Activated CD8-positive, alpha-beta memory T cell treated with anti-CD3 and anti-CD28 coated beads for 1 hour (primary cell): ENCODE measurements at places on chromosomes 3 and 15.

GRCh38 chr15:27993996-27994780 is 104.9 kb downstream of the OCA2 start:
- DNase-seq, result no peak

GRCh38 chr3:52792961-52793695 is 1.5 kb upstream of the ITIH3 start:
- DNase-seq, result no peak

DNA sequence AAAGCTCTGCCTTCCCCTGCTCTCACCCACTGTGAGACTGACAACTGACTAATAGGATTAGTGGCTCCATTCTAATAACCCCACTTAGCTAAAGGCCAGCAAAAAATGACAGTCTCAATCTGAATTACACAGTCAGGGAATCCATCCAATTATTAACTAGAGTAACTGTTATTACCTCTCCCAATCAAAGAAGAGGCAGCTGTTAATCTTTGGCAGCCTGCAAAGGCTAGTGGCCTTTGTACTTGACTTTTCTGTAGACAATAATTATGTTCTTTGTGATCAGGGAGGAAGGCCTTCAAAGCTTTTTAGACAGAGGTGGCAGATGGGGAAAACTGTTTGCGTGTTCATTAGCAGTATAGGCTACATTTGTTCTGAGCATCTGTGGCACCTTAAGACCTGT is 177.7 kb downstream of the ISL2 start:
- DNase-seq, result no peak

GRCh38 chr3:102510663-102511062 is 75.8 kb downstream of the ZPLD1 start:
- no peak for DNase-seq

- DNase-seq, result no peak
Observed at GRCh38 chr3:74546426-74546825, 68.0 kb downstream of the CNTN3 start.

DNA sequence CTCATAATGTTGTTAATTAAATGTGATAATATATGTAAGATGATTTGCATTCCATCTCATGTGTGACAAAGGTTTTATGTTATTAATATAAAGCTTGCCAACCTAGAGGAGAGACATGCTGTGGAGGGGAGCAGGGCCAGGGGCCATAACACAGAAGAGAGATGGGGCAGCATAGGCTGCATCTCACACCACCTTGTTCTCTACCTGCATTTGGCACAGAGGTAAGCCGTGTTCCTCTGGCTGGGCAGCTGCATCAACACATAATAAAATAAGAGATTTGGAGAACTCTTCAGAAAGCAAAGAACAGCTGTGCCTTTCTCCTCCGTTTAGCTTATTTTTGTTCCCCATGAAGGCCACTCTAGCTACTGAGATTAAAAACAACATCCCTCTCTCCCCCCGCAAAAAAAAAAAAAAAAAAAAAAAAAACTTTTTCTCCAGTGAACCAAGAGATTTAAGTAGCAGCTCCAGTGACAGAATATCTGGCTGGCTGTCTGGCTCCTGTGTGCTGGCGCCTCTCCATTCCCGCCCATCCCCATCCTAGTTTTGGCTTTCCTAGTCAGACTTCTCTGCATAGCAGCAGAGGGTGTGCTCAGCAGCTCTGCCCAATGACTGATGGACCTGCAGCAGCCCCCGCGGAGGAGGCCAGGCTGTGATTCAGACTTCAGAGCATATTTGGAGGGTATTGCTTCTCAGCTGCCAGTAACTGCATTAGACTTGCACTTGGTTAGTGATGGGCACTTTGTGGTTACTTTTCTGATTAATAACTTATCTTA is 52.2 kb upstream of the STXBP5L start:
- DNase-seq, result no peak

DNA sequence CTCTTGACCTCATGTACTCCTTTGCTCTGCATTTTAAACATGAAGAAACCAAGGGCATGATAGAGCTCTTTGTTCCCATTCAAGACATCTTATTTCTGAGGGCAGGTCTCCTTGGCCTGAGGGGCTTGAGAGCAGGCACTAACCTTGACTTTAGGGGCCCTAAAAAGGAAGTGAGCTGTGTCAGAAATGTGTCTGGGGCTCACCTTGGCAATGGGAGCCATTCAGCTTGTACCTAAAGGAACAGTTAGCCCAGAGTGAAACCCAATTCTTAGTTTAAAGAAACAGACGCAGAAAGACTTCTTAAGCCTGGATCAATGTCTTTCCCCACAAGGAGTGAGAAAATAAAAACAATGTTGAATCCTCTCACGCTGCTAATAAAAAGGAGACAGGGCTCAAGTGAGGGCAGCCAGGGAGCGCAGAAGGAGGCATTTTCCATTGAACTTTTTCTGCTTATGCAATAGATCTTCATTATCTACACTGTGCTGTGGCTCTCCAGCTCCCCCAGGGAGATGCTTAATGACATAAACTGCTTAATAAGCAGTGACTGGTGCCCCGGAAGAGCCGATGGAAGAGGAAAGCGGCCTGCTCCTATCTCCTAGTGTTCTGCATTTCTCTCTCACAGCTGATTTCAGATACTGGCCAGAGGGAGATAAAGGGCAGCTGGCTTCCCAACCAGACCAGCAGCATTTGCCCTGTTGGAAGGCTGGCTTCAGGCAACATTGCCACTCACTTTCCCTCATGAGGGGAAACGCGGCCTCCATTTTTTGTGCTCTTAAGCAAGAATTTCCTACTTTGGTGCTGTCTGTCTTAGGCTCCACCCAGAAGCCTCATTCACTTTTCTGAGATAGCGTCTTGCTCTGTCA is 152.0 kb downstream of the OPA1 start:
- no peak for DNase-seq

DNA sequence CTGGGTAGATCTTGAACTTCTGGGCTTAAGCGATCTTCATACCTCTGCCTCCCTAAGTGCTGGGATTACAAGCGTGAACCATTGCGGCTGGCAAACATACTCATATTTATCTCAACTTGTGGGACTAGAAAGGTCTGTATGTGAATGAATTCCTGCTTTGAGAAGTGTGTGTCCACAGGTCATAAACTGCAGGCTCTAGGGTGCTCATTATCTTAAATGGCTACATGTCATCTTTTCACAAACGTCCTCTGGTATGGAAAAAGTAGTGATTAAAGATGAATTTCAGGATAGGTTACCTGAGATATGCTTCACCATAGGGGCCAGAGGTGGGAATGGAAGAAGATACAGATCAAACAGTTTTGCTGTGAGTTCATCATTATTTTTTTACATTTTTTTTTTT is 7.8 kb upstream of the HDAC11 start:
- no peak for DNase-seq

DNA sequence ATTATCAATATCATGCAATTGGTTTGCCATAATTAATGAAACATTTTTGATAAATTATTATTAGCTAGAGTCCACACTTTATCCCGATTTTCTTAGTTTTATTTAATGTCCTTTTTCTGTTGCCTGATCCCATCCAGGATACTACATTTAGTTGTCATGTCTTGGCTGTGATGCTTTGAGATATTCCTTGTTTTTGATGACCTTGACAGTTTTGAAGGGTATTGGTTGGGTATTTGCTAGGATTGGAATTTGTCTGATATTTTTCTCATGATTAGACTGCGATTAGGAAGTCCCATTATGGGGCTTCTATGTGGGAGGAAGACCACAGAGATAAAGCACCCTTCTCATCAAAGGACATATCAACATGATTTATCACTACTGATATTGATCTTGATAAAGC is 43.0 kb downstream of the CGNL1 start:
- DNase-seq, result no peak

GRCh38 chr3:56886314-56886713 is 84.6 kb upstream of the ARHGEF3 start:
- no peak for DNase-seq

- no peak for DNase-seq
Observed at GRCh38 chr15:97386940-97387339, 573.6 kb upstream of the ARRDC4 start.

DNA sequence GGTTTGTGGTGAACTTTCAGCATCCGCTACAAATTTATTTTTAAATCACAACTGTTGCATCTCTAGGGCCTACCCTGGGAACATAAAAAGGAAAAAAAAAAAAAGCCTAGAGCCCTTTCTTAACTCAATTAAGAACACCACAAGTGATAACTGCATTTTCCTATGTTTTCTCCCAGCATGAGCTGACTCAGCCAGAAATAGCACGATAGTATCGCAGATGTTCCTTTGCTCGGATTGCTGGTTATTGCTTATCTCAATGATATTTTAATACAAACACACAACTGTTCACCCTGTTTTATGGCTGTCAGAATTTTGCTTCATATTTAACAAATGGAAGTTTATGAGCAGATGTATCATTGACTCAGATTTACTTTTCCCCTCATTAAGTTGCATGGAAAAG is 251.8 kb upstream of the SUCLG2 start:
- DNase-seq, result no peak

DNA sequence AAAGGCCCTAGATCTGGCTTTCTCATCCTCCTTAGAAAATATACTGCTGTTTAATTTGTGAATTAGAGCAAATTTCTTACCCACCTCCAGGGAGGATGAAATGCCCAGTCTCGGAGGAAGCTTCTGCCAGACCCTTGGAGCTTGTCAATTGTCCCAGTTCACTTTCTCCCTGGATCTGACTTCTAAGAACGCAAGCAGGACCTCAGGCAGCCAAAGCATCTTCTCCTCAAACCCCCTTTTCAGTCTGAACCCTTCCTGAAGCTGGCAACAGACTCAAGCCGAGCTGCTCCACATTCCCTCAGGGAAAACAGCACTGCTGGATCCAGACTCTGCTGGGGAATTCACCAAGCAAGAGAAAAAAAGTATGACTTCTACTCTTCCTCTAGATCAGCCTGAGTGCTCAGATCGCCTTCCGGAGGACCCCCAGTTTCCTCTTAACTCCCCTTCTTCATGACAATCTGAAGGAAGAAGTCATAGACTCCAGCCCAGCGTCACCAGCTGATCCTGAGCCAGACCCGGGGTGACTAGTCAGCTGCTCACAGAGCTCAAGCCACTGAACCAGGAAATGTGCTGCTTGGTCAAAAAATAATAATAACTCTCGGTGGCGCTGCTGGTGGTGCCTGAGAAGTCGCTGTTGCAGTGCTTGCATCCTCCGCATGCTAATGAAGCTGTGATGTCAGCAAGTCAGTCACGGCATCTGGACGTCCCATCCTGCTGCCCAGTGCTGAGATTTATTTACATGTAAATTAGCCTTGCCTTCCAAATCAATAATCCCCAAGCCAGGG is at the start of gene PRICKLE2:
PRICKLE2 (minus strand) TSS at position 641 of the 785 bp plus-strand sequence. CDS start 26,539 bp downstream, outside the sequence.
- DNase-seq, result no peak

- DNase-seq, result no peak
Observed at GRCh38 chr3:9213019-9213634, 36.3 kb downstream of the SRGAP3 start.

GRCh38 chr3:65412588-65412987 is 626.1 kb downstream of the MAGI1 start:
- no peak for DNase-seq

- DNase-seq, result no peak
Observed at GRCh38 chr3:43676441-43676840, 14.3 kb upstream of the ABHD5 start.

- DNase-seq, result no peak
Observed at GRCh38 chr15:69154684-69155083, 5.8 kb upstream of the GLCE start.

DNA sequence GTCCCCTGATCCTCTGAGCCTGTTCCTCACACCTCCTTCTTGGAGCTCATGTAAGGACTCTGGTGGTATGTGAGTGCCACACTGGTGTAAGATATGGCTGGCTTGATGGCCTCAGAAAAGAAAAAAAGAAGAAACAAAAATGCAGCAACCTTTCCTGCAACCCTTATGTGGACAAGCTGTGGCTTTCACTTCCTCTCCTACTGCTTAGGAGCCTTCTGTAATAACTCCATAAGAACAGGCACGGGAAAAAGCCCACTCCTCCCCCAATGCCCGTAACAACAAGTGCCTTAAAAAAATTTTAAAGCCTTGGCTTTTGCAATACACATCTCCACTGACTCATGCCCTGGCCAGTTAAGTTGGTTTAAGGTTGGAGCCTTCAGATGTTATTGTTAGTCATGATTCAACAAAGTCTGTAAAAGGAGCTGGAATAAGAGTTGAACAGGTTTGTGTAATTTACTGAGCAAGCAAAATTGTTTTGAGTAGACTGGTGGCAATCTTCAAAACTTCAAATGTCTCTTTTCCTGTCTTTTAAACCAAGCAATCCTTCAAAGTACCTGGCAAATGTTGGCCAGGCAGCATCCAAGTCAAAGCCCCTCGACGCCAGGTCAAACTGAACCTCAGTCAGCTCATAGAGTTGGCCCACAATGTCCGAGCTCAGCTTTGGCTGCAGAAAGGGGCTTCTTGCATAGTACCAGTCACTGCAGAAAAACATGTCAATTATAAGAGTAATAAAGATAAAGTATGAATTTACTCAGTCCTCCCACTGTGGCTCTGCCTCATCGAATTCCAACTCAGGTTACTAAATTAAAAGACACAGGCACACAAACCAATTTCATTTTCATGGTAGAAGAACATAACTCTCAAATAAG is 22.9 kb downstream of the FYCO1 start:
- DNase-seq, result no peak

GRCh38 chr3:110343945-110344344 is 727.7 kb upstream of the NECTIN3 start:
- no peak for DNase-seq

DNA sequence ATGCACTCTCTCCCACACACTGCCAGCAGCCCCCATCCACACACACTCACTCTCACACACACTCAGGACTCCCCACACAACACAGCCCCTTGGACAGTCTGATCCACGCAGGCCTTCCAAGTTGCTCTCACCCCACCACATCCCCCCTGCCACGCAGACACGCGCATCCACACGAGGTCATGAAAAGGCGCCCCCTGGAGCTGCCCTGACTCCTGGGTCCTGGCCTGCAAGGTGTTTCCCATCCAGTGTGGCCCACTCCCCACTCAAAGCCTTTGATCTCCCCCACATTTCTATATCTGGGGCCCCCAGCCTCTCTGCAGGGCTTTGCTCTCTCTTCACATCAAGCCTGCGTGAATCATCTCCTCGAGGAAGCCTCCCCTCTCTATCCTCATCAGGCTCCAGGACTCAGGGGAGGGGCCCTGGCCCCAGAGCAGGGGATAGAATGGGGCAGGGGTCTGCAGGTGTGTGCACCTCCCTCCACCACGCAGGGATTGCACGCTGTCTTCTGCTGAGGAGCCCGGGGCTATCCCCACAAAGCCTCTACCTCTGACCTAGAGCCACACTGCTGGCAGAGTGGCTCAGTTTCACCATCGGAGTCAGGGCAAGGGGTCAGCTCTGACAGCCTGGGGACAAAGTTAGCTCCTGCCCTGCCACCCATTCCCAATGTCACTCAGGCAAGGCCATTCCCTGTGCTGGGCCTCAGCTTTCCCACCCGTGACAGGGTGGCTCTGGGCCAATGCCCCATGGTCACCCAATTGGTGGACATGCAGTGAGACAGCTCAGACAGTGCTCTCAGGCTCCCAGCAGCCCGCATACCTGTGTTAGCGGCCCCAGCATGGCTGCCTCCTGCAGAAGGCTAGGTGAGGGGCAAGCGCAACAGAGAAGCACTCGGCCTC is 6.4 kb downstream of the MYL3 start:
- no peak for DNase-seq

GRCh38 chr3:111961461-111962164 is 17.2 kb upstream of the ABHD10 start:
- DNase-seq, result no peak

- DNase-seq, result no peak
Observed at GRCh38 chr3:79204351-79204750, 563.4 kb downstream of the ROBO1 start.

- no peak for DNase-seq
Observed at GRCh38 chr15:94026458-94027304, 204.7 kb upstream of the MCTP2 start.

- no peak for DNase-seq
Observed at GRCh38 chr3:78494851-78495250, 1272.9 kb downstream of the ROBO1 start.
